ENCODE measurements at places on chromosomes 1 and 21. TPM values are rescaled to one million over a fixed set of nuclear protein-coding genes. Genes with fewer than 3 reads are reported as not detected.
A peak's percentile ranks its signal among the peaks of the same experiment; 100 is the strongest.

GRCh38 chr1:157562515-157562914 lies 10.2 kb upstream of the FCRL5 start:
- no peak for DNase-seq

DNA sequence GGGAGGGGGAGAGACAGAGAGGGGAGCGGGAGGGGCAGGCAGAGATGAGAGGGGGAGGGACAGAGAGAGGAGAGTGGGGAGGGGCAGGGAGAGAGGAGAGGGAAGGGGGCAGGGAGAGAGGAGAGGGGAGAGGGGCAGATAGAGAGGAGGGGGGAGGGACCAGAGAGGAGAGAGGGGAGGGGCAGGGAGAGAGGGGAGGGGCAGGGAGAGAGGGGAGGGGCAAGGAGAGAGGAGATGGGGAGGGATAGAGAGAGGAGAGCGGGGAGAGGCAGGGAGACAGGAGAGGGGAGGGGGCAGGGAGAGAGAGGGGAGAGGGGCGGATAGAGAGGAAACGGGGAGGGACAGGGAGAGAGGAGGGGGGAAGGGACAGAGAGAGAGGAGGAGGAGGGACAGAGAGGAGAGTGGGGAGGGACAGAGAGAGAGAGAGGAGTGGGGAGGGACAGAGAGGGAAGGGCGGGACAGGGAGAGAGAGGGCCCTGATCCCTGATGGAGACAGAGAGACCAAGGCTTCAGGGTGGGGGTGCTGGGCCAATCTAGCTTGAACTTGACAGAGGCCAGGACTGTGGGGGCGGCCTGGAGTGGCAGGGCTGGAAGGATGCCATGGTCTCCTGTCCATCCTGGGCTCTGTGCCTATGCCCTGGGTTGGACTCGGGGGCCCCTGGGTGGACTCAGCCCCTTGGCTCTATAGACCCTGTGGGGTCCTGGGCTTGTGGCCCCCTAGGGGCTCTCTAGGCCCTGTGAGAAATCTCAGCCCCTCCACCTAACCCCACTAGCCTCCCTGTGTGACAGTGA lies 43.6 kb downstream of the DMRTB1 start:
- DNase-seq = no peak

- peak; percentile 75 for DNase-seq
Measured at GRCh38 chr1:44401256-44402228, 3.5 kb upstream of the RNF220 start.

The CD53 gene
- total RNA-seq = not detected

GRCh38 chr1:145962157-145963102 lies 1.9 kb downstream of the ANKRD34A start:
- DNase-seq = no peak

GRCh38 chr1:35111106-35111505 lies 31.9 kb downstream of the ZMYM1 start:
- DNase-seq = peak; percentile 4

The G0S2 gene
- total RNA-seq = 0.33 TPM

DNA sequence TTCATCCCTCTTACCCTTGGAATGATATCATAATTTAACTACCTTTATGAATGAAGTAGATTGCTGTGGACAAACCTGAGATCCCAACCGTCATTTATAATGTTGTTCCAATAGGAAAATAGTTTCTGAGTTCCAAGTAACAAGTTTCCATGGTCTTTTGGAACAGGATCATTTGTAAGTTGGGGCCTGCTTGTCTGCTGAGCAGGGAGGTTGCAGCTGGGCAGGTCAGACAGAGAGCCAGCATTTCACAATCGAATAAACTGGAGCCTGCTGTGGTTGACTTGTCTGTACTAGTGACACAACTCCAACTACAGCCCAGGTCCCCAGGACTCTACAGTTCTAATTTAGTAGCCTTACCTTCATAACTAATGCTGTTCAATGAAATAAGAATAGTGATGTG lies 18.6 kb upstream of the RALGPS2 start:
- DNase-seq = no peak

GRCh38 chr1:110787328-110788071 lies 85.4 kb upstream of the CD53 start:
- no peak for DNase-seq

DNA sequence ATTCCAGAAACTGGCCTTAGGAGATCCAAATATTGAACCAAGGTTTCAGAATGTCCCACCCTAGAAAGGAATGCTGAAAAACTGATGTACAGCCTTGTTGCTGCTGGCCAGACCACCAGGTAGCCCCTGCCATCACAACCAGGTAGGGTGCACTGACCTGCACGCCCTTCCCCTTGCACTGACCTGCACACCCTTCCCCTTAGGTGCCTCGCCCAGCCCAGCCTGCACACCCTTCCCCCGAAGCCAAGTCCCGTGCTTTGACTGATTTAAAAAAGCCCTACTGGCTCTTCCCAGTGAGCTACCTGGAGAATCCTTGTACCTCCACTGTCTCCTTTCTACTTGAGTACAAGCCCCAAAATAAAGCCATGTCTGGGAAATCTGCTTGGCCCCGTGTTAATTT lies 26.3 kb upstream of the C1orf198 start:
- DNase-seq = no peak

DNA sequence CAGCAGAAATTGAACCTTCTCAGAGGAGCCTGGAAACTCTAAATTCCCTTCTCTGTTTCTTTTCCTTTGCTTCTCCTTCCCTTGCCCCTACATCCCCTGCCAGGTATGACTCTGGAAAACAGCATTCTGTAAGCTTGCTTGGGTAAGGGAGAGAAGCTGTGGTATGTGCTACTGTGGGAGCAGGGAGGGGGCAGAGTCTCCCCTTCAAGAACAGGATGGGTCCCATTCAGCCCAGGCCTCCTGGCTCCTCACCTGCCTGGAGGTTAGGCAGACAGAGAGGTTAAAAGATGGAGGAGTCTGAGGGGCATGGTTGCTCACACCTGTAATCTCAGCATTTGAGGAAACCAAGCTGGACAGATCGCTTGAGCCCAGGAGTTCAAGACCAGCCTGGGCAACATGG lies 40.6 kb upstream of the UBE2U start:
- DNase-seq = no peak

GRCh38 chr1:87426463-87427249 lies 98.0 kb downstream of the LMO4 start:
- no peak for DNase-seq

- no peak for DNase-seq
Measured at GRCh38 chr1:205743977-205744376, 6.0 kb downstream of the NUCKS1 start.

GRCh38 chr1:223700942-223701637 lies 11.2 kb upstream of the CAPN2 start:
- peak; percentile 77 for DNase-seq

- DNase-seq = peak; percentile 4
Measured at GRCh38 chr21:25640202-25640942, 1.3 kb downstream of the JAM2 start.

- no peak for DNase-seq
Measured at GRCh38 chr21:16910435-16911165, 602.2 kb upstream of the CXADR start.

The OR2L5 gene
- total RNA-seq = not detected

The CFHR5 gene
- not detected for total RNA-seq

GRCh38 chr1:16145030-16145661 lies 10.7 kb downstream of the EPHA2 start:
- peak; percentile 93 for DNase-seq

GRCh38 chr1:239952348-239953308 lies 139.1 kb upstream of the FMN2 start:
- peak; percentile 6 for DNase-seq

GRCh38 chr1:114453361-114453784 lies 57.6 kb downstream of the TRIM33 start:
- no peak for DNase-seq

The MTMR11 gene
- 1.5 TPM for total RNA-seq

DNA sequence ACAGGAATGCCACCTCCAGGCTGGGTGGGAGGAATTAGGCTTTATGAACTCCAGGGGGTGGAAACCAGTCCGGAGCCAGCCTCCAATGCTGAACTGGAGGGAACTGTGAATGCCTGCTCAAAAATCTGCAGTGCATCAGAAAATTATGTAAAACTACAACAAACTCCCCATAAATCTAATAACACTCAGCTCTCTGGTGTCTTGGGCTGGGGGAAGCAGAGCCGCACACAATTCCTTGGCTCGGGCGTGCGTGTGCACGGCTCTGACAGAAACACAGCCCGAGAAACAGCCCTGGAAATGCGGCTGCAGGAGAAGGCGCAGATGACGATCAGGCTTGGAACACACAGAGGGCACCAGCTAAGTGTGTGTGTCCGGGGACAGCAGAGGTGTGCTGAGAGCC lies 127.6 kb upstream of the VAMP3 start:
- no peak for DNase-seq

The ABCG1 gene
- 111 TPM for total RNA-seq

DNA sequence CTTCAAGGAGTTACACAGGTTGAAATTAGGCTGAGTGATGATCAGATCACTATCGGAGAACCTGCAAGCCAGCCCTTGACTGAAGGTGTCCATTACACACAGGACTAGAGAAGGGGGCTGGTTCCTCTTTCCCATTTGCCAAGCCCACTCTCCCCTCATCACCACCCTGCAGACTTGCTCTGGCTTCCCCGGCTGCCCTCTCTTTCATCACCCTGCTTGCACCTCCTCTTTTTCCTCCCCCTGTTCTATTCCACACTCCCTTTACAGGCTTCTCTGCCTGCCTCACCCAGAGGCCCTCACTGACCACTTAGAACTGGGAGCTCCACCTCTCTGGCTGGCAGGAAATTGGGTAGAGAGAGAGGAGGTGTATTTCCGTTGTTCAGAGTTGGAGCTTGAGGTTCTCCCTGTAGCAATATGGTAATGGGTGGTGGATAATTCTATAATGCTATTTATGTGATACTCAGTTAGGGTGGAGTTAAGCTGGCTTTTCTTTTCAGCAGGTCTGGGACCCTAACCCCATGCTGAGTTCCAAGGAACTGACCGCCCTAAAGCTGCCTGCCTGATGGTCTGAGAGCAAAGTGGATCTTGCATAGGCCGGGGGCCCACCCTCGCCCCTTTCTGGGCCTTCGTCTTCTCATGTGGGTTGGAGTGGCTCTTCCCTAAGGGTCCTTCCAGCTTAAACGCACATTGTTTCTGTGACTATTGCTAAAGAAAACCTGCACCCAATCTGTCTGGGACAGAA lies 111.8 kb upstream of the ADAR start:
- no peak for DNase-seq

GRCh38 chr21:21046063-21046462 lies 47.9 kb downstream of the NCAM2 start:
- DNase-seq = no peak

- DNase-seq = no peak
Measured at GRCh38 chr21:28426545-28426944, 566.1 kb downstream of the LTN1 start.

The VWA5B1 gene
- total RNA-seq = not detected

- no peak for DNase-seq
Measured at GRCh38 chr1:14339288-14339687, 259.2 kb upstream of the KAZN start.

DNA sequence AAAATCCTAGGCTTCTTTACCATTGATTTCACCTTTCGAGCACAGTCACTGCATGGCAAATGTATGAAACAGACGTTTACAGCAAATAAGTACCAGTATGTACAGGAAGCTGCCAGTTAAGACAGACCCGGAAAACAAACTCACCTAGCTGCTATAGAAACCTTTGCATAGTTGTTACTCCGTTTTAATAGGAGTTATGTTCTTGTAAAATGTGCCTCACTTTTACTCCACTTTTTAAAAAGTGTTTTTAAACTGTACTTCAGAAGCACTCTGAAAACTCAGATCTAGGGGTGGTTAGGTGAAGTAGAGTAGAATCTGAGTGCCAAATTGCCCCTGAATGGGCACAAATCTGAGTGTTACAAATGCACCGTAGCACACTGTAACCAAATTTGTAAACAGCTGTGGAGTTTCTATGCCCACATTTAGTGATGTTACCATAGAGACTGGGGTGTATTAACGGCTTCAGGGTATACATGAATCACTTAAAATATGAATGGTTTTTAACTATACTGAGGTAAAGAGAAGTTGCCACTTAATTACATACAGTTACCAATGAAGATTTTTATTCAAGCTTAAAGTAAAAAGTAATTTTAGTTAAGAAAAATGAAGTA lies 30.7 kb downstream of the CNIH4 start:
- no peak for DNase-seq
